ENCODE measurements at places on chromosomes 3 and 15.

- no peak for DNase-seq
Observed at GRCh38 chr15:51904421-51904820, 67.2 kb downstream of the LEO1 start.

- DNase-seq = no peak
Observed at GRCh38 chr15:40949756-40950207, 3.5 kb upstream of the CHAC1 start.

- DNase-seq = no peak
Observed at GRCh38 chr3:53229606-53230005, 26.2 kb downstream of the TKT start.

DNA sequence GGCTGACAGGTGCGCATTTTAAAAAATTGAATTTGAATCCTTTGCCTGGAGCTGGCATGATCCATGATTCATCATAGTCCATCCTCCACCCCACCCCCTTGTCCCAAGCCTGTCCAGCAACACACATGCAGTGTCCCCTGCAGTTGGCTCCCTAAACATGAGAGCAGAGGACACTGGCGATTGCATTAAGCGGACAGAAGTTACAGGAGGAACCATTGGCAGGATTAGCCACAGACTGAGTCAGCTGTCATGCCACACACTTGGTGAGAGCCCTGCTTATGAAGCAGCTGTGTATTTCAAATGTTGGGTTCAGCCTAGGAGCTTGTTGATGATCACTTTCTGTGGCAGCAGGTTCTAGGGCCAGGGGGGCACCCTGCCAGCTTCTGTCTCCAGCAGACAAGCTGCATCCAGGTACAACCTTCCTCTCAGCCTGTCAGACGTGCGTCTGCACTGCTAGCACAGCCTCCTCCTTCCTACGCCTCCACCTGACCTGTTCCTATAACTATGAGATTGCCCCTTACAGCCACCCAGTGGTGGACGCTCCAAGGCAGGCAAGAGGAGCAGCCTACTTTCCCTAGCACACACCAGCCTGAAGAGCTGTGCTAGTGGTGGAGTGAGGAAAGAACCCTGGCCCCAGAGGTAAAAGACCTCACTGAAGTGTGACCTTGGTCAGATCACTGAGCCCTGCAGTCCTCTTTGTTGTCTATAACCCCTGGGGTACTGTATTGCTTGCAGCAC is 121.9 kb downstream of the SLCO3A1 start:
- DNase-seq = no peak

DNA sequence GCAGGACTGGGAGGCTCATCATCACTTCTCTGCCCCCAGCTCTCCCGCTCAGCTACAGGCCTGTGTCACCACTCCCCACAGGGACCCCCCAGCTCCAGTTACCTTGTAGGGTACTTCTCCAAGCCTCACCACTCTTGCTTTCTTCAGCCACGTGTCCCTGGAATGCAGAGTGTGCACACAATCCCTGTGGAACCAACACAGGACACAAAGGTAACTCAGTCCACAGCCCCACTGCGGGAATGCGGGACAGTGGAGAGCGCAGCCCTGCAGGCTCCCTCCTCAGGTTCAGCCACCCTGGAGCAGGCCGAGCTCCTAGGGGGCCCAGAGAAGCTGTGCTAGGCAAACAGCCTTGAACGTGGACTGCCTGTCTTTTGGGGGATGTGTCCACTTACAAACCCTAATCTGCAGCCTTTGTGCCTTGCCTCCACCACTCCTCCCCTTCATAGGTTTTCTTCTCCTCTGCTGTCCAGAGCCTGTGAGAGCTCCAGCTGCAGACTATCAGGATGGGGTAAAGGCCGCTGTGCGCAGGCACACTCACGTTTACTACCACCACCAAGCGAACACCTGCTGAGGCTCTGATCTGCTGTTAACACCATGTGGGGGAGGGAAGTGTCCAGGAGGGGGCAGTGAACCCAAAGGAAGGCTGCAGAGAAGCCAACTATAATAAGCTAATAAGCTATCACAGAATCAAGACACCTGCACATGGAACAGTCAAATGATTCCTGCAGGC is 26.0 kb downstream of the XPC start:
- no peak for DNase-seq

- DNase-seq = no peak
Observed at GRCh38 chr15:81000144-81000623, 539 bp upstream of the TLNRD1 start.

GRCh38 chr3:152405915-152406802 is 137.4 kb downstream of the MBNL1 start:
- no peak for DNase-seq

DNA sequence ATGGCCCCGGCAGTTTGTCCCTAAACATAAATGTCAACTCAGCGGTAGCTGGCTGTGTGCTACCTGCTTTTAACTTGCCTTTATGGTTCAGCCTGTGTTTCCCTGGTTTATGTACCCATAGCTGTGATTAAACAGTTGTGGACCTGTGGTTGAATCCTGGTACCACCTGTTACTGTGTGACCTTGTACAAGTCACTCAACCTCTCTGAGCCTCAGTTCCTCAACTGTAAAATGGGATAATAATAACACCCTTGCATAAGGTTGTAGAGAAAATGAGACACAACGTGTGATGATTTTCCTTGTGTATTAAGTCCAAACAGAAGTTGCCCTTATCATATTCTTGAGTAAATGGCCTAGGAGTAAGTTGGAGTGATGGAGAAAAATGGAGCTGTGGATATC is 6.3 kb downstream of the GALNT15 start:
- DNase-seq = no peak

Measured in stimulated activated CD4-positive, alpha-beta T cell treated with anti-CD3 and anti-CD28 coated beads, Interleukin-15, amount 100 ng/mL, for 24 hours (primary cell).